ENCODE measurements at places on chromosomes 1 and 21.

DNA sequence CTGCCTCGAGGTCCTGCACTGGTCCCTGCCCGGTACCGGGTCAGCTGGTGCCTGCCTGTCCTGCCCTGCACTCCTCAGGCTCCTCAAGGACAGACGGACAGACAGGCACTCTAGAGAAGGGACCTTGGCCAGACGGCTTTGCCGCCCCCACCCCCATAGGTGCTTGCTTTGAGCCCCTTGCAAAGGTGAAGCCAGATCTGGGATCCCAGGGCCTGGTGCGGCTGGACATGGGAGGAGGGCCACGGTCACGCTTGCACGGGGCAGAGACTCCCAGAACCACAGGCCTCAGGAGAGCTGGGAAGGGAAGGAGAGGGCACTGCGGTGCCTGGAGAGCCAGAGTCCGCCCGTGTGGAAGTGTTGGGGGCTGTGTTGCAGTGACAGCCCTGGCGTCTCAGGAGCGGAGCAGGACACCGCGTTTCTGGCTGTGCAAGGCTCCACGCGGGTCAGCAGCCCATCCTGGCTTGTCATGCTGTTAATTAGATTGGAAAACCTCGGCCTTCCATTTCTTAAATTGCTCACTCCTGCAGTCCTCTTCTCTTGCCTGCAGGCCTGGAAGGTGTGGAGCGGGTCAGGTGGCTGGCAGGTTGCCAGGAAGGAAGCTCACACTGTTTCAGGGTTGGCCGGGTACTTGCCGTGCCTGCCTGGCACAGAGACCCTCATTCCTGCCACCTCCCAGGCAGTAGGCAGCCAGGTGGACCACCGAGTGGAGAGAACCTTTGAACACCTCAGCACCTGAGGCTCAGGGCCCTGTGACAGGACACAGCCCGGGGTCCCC lies 16.3 kb downstream of the COL18A1 start:
- no peak for DNase-seq

DNA sequence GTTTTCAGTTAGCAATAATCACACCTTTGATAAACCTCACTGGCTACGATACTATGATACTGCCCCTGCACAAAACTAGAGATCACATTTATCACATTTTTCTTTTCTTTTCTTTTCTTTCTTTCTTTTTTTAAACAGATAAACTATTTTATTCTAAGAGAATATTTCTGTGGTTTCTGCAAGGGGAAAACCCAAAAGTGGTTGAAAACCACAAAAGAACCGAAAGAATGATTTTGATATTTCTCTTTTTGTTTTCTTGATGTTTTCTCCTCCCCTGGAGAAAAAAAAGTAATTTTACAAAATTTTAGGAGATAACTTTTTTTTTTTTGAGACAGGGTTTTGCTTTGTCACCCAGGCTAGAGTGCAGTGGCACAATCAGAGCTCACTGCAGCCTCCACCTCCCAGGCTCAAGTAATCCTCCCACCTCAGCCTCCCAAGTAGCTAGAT lies 18.4 kb upstream of the FRRS1 start:
- no peak for DNase-seq

DNA sequence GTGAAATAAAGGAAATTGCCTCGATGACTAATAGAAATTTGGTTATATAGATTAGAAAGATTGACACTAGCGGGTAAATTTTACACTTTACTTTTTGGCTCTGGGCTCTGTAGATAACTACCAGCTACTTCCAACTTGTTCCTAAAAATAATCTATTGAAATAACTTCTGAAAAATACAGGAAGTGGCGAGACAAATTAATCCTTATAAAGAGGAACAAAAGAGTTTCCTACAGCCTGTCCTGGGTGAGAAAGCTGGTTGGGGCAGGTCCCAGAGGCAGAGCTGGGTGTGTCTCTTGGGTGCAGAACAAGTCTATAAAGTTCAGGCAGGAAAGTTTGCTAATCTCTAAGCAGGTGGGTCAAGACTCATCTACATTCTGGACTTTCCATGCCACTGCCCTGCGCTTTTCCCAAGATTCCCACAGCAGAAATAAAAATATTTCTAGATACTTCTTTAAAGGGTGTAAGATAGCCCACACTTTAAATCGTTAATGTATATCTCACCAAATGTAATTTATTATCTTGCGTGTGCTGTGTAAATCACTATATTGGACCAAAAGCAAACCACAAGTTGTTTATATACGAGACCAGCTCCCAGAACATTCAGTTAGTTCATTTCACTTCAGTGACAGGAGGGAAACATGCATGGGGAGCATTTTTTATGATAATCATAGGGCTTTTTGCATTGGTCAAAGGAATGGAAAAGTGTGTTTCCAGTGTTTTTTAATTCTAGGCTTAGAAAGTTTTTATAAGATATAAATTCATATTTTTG lies 70.1 kb upstream of the NRIP1 start:
- DNase-seq, result no peak

GRCh38 chr1:165893507-165893906 lies 66.1 kb downstream of the UCK2 start:
- no peak for DNase-seq

- DNase-seq, result no peak
Measured at GRCh38 chr1:6247651-6248050, 3.7 kb downstream of the HES3 start.

GRCh38 chr21:34814529-34814951 lies 145.7 kb downstream of the CLIC6 start:
- DNase-seq, result no peak

DNA sequence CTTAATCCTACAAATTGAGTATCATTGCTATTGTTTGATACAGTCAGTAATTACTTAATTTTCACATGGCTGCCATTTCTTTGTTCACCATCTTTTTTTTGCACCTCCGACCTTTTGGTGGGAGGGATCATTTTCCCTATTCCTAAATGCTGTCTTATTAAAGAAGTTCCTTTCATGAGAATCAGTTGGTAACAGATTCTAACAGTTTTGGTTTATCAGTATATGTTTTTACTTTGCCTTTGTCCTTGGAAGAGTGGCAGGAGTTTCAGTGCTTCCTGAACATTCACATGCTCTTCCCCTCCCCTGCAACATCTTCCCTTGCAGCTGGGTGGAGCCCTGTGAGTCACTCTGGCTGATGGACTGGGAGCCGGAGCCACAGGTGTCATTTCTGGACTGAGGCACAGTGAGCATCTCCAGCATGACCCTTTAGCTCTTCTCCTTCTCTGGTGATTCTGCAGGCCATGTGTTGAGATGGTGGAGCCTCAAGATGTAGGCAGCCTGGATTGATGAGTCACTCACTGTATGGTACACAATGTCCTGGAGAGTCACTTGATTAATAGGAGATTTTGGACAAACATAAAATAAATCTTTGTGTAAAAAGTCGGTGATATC lies 217.7 kb downstream of the URB2 start:
- DNase-seq, result no peak

DNA sequence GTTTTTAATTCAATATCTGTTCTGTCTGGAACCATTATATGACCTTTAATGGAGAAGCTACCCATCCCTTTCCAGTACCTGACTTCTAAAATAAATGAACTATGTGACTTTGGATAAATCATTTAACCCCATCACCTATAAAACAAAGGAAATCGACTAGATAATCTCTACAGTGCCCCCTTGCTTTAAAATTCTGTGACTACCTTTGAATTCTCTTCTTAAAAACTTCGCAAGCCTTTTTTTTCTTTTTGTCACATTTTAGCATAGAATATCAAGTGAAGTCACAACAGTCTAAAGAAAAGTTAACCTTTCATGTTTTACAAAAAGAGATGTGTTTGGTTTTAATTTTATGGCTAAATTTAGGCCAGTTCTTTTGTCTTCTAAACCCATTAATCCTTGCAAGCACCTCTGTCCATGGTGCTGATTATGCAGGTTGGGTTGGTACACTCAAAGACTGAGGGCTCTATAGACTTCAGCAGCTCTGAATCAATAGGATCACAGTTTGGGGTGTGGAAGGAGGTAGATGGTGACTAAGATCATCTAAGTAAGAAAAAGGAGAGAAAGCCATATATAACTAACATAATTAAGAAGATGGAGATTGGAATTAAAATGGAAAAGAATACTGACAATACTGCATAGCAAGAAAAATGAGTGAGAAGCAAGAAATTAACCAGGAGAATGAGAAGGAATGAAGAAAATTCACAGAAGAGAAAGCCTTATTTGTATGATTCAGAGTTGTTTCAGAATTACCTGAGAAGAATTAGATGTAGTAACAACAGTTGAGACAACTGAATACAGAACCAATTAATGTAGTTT lies 59.2 kb downstream of the TBX15 start:
- peak; percentile 2 for DNase-seq

DNA sequence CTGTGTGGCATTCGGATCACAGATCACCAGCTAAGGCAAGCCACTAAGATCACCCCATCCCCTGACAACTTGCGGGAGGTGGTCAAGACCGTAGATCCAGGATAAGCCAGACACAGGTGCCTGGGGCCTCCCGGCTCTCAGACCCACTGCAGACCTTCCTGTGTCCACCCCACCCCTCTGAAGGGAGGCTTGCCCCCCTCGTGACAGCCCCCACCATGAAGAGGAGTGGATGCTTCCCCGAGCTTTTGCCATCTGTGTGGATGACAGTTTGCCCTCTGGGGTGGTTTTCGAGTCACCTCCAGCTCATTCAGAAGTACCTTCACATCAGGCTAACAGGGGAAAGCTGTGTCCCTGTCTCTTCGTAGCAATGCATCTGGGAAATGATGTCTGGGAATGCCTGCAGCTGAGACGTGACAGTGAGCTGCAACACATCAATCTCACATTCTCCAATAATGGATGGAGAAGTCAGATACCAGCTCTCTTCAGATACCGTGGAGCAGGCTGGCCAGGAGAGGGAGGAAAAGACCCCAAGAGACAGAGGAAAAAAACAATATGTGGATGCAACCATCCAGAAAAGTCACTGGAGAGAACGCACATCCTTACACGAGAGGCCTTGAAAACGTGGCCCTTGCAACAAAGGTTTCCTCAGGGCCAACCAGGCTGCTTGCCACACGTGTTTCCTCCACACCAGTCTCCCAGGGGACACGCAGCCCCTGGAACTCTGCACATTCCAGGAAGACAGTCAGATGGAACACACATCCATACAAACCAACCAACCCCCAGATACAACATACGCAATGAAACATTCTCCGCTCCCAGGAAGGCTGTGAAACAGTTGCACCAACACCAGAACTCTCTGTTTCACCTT lies 20.4 kb upstream of the FHAD1 start:
- DNase-seq, result no peak

GRCh38 chr1:246828818-246829217 lies 102.9 kb downstream of the AHCTF1 start:
- no peak for DNase-seq

DNA sequence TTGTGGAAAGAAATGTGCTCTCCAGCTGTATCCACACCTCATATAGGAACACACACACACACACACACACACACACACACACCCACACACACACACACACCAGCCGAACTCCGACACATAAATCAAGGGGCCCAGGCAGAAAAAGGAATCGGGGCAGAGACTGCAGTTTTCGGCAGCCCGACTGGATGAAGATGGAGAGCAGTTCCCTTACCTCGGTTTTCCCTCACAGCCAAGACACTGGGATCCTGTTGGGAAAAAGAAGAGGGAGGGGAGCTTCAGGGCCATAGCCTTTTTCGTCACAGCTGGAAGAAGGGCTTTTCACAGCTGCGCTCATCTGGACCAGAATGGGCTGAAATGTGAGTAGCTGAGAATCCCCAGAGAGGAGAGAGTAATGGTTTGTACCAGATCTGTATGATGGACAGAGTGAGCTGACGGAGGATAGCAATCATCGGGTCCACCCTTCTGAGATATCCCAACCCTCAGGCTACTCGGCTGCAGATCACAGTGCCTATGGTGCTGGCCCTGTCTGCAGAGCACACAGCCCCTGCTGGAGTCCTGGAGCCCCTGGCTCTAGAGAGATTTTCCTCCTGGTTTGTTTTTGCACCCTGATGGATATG lies 37.7 kb downstream of the PIK3C2B start:
- DNase-seq, result no peak

GRCh38 chr1:204320382-204320804 lies 39.3 kb downstream of the PLEKHA6 start:
- peak; percentile 20 for DNase-seq

DNA sequence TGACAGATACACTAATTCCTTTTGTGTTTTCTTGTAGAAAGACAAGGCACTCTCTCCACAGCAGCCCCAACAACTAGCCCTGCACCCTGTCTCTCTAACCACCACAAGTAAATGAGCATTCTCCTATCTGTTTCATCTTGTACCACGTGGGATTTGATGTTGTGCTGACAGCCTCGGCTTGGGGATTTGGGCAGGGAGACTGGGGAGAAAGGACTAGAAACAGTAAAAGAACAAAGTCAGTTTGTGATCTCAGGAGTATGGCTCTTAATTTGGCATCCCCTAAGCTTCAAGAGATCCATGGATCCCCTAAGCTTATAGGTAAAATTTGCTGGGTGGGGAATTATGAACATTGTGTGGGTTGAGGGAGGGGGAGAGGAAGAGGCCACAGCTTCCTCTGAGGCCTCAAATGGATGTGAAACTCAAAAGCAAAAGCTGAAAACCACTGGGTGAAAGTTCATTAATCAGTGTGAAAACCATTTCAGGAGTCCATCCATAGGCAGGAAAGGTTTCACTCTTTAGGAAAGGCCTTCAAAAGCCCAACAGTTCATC lies 3.1 kb downstream of the C1orf162 start:
- peak; percentile 53 for DNase-seq

GRCh38 chr1:226708342-226708780 lies 30.7 kb downstream of the ITPKB start:
- peak; percentile 60 for DNase-seq

GRCh38 chr1:3586986-3587759 lies 24.1 kb downstream of the MEGF6 start:
- no peak for DNase-seq

DNA sequence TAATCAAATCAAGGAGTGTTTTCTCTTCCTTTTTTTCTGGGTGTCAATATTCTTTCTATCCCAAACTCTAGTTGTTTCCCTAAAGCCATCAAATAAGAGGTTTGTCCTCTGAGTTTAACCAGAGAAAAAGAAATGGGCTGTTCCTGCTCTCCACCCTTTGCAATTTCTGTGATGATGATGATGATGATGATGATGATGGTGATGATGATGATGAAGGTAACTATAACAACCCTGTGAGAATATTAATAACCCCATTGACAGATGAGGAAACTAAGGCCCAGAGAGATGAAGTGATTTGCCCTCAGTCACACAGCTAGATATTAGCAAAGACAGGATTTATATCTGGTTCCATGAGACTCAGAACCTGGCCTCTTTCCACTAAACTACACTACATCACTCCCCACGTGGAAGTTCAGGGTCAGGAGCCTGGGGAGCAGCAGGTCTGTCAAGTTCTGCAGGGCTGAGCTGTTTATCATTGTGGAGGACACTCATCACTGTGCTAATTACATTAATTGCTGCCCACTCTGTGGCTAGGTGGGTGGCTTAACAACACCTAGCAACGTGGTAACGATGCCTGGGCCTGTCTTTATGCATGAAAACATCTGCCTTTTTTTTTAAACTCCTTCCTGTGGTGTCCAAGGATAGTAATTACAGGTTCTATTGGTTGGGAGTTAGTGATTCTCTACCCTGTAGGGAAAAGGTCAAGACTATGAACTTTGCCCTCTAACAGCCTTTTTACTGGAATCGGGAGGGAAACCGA lies 19.0 kb upstream of the JUN start:
- DNase-seq, result no peak
